ENCODE measurements at places on chromosomes 1 and 21.

DNA sequence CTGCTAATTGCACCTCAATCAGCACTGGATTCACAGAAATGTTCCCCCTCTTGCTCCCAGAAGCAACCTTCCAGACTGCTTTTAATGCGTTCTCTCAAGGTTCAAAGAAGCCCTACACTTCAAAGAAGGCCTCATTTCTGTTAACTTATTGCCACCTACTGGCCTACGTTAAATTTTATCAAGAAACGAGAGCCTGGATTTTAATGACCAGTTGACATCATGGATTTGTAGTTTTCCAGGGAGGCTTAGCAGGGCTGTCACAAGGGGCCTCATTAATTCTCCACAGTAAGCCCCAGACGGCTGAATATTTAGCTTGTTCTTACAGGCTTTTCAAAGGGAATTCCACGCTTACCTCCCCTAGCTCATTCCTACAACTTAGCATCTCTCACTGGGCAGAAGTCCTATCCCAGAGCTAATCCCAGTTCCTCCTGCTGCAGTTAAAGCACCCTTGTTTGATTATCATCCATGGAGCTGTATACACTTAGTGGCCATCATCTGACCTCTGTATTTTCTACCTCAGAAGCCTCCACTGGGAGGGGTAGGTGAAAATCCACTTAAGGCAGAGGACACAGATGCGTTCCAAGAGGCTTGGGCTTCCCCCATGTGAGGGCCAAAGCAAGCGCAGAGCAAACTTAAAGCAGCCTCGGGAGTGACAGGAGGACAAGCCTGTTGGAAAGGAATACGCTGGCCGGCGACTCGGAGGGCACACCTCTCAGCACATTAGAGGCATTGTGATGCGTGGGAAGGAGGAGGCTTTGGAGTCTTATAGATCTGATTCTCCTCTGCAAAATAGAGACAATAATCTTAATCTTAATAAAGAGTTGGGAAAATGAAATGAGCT is 32.2 kb upstream of the CYP4X1 start:
- DNase-seq: no peak

GRCh38 chr21:42081931-42082381 is 10.8 kb downstream of the UMODL1 start:
- DNase-seq: no peak

- no peak for DNase-seq
Measured at GRCh38 chr1:11676386-11677103, 4.4 kb downstream of the MAD2L2 start.

DNA sequence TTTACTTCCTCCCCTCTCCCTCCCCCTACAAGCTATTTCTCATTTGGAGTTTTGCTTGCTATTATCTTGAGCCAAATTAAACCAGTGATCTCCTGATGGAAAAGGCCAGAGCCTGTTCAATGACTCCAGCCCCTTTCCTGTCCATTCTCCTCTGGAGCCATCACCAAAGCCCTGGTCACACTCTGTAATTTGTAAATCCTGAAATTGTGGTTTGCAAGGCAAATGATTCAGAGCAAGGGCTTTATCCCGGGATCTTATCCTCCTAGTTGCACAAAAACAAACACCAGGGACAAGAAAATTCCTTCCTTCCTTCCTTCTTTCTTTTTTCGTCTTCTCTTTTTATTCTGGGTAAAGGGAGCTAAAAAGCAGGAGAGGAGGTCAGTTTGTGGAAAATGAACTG is 366.1 kb upstream of the ST6GALNAC5 start:
- DNase-seq: no peak

DNA sequence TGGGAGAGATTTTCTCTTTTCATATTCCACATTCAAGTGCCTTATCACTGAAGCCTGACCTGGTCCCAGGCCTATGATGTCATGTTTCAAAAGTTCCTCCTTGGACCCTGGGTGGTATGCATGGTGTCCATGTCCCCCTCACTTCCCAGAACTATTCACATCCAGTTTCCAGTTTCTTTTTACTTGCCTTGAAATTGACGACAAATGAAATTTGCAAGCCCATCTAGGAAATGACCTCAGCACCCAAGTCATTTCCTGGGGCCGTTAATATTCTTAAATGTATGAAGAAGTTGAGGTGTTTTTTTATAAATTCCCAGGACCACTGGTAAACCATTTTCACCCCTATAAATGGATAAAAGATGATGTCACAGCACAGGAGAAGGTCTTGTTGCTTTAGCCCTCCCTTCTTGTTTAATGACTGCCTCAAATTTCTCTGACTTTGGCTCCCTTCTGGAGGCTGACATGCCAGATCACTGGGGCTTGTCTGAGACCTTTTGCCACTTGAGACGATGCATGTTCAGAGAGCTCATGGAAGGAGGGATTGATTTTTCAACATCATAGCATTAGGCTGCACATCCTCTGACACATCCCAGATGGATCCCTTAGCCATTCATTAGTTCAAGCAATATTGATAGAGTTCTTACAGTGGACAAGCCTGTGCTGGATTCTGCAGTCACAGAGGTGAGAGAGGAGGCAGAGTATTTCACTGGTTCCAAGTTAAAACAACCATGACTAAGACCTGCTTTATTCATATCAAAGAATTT is 221.3 kb downstream of the PLPP3 start:
- no peak for DNase-seq

- DNase-seq: no peak
Measured at GRCh38 chr1:188700116-188700515, 1777.5 kb downstream of the BRINP3 start.

DNA sequence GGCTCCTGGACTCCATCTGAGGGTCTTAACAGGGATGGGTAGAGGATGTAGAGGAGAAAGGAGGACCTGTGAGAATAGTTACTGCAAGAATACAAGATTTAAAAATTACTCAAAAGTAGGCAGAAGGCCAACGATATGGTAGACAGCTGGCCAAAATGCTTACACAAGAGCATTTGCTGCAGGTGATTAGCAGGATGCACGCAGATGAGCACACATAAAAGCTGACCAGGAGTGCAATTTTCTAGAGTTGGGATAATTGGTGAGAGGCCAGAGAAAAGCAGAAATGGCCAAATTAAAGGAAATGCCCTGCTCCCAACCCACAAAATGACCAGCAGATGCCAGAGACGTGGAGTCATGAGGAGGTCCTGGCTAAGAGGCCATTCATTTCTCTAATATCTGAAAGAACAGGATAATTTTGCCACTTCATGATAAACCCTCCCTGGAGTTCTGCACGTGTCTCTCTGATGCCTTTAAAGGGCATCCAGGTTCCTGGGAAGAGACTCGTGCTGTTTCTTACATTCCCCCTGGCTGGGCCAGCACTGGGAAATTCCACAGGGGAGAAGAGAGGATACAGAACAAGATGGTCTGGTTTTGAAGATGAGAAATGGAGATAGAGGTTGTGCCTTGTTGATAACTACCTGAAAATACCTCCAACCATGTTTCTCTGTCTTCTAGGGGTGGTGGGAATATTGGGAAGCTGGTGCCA is 62.3 kb upstream of the KCNA3 start:
- no peak for DNase-seq

DNA sequence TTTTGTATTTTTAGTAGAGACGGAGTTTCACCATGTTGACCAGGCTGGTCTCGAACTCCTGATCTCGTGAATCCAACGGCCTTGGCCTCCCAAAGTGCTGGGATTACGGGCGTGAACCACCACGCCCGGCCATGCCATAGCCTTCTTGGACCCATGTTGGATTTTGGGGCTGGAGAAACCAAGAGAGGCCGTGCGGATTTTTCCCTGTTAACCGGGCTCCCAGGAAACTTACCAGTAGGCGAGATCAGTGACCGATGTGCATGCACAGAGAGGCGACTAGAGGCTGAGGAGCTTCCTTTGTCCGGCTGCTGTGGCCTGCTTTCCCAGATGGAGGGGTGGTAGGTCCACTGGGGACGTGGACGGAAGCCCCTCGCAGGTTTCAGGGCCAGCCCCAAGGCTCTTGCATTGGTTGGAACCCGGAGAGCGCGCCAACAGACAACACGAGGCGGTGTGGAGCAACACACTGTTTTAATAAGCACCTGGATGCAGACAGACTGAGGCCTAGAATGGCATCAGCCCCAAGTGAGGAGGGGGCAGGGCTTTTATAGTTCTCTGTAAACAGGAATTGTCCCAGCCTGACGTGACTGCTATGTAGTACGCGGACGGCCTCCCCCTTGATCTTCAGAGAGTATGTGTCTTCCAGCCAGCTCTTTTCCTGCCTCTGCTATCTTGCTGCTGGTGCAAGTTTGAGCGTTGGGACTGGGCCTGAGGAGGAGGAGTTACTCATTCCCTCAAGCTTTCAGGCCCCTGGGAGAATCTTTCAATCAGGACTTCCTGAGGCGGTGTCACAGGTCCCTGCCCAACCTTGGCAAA is at the start of gene ERVH48-1:
ERVH48-1 (minus strand) TSS at position 517 of the 813 bp plus-strand sequence. CDS start 6,624 bp downstream, outside the sequence.
- no peak for DNase-seq

DNA sequence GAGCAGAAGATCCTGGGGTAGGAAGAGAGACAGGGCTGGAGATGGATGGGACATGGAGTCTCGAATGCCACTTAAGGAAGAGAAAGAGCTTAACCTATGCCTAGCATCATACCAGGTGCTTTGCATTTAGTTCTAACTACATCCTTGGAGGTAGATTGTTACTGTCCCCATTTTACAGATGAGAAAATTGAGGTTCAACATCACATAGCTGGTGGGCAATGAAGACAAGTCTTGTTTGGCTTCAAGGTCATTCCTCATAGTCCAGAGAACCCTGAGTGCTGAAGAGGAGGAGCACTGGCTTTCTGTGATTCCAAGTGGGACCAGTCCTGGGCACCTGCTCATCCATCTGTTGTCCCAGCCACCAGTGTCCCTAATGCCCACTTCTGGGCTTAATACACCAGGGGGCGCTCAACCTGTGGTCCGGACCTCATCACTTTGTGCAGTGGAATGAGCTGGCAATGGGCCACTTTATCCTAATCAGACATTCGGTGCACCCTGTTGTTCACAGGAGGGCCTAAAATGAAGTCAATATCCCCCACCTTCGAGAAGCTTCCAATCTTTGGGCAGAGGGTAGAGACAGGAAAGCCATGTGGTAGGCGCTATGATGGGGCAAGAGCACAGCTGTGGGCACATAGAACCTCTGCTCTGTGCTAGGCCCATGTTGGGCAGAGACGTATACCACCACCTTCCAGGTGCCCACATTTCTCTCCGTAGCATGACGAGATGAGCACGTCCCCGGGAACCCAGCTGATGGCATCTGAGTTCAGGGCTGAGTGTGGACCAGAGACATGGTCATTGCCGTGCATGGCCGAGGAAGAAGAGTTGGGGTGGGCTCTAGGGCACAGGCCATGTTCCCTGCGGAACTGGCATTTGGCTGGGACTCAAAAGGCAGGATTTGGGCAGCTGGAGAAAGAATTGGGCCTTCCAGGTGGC is 9.2 kb downstream of the RPS6KA1 start:
- DNase-seq: no peak

- DNase-seq: no peak
Measured at GRCh38 chr1:156998840-156999500, 46.6 kb downstream of the ARHGEF11 start.

GRCh38 chr1:226973371-226973897 is 33.3 kb downstream of the COQ8A start:
- peak; percentile 75 for DNase-seq

DNA sequence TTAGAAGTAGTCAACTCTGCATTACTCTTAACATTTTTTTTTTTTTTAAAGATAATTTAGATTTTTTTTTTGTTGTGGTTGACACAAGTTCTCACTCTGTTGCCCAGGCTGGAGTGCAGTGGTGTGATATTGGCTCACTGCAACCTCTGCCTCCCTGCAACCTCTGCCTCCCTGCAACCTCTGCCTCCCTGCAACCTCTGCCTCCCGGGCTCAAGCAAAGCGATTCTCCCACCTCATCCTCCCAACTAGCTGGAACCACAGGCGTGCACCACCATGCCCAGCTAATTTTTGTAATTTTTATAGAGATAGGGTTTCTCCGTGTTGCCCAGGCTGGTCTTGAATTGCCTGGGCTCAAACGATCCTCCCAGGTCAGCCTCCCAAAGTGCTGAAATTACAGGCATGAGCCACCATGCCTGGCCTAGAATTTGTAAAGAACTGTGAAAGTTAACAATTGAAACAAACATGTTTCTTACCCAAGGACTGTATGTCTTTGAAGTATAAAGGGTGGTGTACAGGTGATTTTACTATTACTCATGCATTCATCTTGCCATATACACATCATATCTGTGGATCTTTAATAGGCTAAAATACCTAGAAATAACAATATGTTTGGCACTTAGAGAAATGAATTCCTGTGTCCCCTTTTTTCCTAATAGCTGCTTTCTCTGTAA is 114.7 kb downstream of the ATP5PO start:
- DNase-seq: no peak

GRCh38 chr1:22105611-22106207 is 37.2 kb downstream of the WNT4 start:
- peak; percentile 22 for DNase-seq

DNA sequence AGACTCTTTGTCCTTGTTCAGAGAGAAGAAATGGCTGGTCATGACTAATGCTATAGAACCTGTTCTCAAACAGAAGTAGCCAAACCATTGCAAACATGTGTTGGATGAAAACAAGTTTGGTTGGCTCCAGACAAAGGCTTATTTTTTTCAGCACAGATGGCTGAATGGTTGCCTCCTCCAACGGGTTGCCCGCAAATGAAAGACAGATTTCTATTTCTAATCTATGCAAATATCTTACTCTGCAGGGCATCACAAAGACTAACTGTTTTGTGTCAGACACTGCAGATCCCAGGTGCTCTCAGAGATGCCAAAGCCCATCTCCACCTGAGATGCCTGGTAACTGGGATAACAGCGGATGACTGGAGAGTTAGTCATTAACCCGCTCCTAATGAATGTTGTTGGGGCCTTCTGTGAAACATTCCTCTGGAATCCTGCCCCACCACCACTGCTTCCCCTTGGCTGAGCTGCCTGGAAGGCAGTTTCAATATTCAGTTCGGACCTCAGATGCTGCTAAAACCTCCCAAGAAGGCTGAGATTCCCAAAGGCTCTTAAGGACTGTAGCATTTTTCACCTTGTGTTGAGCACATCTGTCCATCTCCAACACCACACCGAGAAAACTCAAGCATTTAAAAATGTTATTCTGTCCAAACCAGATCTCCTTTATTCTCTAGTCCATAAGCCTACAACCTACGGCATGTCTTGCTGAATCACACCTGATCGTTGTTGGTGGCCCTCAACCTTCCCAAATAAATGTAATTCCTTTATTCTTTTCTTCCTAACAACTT is 104.4 kb downstream of the PTPN14 start:
- DNase-seq: no peak

DNA sequence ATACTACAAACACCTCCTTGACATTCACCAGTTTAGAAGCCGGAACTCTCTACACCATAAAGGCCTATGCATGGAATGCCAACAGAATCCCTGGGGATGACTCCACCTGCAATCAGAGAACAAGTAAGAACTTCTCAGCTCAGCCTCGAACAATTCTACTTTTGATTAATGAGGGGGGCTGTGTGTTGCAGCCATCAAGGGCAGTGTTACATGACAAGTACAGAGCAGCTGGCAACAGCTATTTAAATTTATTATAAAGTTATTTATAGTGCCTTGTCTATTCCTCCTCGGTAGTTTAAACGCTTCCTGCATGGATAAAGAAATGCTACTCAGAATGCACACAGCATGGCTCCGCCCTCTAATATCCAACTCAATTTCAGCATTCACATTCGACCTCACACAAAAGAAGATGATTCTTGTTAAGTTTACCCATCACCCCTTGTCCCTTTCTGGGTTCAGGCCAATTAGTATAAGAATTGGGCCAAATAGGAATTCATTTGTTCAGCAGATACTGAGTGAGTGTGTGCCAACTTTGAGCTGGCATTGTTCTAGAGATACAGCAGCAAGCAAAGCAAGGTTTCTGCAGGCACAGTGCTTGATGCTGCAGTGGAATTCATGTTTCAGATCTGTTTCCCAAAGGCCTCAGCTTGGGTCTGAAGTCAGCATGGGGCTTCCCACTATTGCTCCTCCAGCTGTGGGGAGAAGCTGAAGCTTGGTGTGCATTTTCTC is 6.4 kb downstream of the FNDC7 start:
- DNase-seq: no peak
